ENCODE measurements at places on chromosomes 1 and 21. TPM values are rescaled to one million over a fixed set of nuclear protein-coding genes. Genes with fewer than 3 reads are reported as not detected.

DNA sequence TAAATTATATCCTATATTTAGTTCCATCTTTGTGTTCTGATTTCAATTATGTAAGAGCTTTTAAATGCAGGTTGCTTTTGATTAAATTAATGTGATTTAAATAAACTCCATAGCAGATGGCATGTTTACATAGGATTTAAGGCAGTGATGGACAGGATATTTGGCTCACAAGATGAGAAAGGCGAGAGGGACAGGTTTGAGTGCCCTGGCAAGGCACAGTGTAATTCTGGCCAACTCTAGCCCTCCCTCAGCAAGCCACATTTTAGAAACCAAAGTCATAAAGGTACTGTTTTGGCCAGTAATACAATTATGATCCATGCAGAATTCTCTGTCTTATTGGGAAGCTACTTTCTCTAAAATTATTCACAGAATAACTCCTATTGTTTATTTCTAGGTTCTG, 50.6 kb upstream of the C1orf146 start:
- no peak overlapping the region for H3K4me3 ChIP-seq
- H3K4me1 ChIP-seq: no peaks in the 10 kb centered on the region
- no peak overlapping the region for H3K27ac ChIP-seq
- peaks cover 4% of the 10 kb centered on the region for H3K36me3 ChIP-seq
- DNase-seq: no peak
- no peaks in the 10 kb centered on the region for H3K27me3 ChIP-seq

Gene PDE9A
- 6.5 TPM for total RNA-seq

DNA sequence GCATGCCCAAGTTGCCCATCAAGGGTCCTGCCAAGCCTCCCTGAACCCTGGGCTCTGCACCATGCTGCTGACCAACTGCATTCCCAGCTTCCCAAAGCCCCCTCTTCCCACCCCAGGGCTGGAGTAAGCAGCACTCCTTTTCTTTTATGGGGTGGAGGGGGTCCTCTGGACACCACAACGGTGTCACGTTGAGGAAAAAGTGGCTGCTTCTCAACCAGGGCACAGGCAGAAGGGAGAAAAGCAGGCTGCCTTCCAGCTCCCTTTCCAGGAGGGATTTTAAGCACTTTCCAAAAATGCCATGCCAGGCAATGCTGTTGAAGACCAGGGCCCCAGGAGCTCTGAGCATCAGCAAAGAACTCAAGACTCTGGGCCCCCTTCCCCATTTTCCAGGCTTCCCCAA, 691 bp downstream of the RIMS3 start:
- H3K4me1 ChIP-seq: peaks cover 23% of the 10 kb centered on the region
- no peak overlapping the region for H3K27ac ChIP-seq
- no peak for DNase-seq
- H3K27me3 ChIP-seq: peaks cover 6% of the 10 kb centered on the region
- no peaks in the 10 kb centered on the region for H3K36me3 ChIP-seq
- H3K4me3 ChIP-seq: peak overlapping the region; percentile 74

DNA sequence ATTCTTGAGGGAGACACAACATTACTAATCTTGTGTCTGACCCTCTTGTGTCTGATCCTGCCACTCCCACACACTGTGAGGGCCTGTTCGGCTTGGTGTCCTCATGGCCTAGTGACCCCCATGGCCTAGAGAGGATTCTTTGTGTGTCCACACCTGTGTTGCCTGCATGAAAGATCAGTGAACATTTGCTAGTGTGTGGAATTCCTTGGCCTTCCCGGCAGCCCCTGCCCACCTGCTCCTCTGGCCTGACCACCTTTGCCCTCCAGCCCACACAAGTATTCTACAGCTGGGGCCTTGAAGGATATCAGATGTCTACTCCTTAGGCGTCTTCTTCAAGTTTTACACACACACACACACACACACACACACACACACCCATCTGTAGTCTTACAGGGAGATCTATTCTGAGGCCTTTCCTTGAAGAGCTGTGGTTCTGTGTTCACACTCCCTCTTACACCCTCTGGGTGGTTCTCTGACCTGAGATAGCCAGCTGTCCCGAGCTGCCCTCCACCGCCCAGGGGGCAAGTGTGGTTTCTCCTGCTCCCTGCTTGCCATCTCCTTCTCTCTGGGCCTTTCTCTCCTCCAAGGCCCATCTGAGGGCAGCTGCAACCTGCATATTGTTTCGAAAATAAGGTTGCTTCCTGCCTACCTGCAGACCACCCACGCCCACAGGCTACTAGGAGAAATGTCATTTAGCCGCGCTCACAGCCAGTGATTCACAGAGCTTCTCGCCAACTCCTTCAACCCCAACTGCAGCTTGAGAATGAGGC, 45.4 kb downstream of the CD247 start:
- H3K4me1 ChIP-seq: peaks cover 74% of the 10 kb centered on the region
- H3K4me3 ChIP-seq: peak overlapping the region; percentile 42
- DNase-seq: peak; percentile 66
- H3K27me3 ChIP-seq: no peaks in the 10 kb centered on the region
- H3K27ac ChIP-seq: peak overlapping the region; percentile 79

GRCh38 chr1:206925106-206925736, 3.5 kb upstream of the FCMR start:
- H3K4me3 ChIP-seq: no peak overlapping the region
- peaks cover 35% of the 10 kb centered on the region for H3K4me1 ChIP-seq
- H3K36me3 ChIP-seq: peaks cover 8% of the 10 kb centered on the region
- H3K27me3 ChIP-seq: no peaks in the 10 kb centered on the region
- H3K27ac ChIP-seq: no peak overlapping the region

DNA sequence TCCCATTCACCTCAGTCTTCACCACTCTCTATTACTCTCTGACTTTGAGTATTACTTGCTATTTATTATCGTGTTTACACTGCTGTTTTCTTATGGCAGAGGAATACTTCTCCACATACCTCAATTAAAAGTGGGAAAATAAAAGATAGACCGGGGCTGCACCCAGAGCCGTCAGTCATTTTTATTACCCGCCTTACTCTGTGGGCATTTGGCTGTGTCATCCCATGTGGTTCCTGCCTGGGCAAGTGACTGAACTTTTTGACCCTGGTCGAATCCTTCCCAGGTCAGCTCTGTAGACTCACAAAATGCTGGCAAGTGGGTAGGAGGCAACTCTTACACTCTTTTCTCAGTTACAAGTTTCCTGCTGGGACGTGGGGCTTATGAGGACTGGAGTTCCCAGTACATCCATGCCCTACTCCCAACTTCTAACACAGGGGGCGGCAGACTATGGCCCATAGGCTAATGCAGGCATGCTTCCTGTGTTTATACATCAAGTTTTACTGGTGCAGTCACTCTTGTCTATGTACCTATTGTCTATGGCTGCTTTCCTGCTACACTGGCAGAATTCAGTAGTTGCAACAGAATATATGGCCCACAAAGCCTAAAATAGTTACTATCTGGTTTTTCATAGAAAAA, 69.5 kb upstream of the KCND3 start:
- H3K4me3 ChIP-seq: no peak overlapping the region
- no peak overlapping the region for H3K27ac ChIP-seq
- no peaks in the 10 kb centered on the region for H3K4me1 ChIP-seq
- no peak for DNase-seq
- peaks cover 28% of the 10 kb centered on the region for H3K27me3 ChIP-seq
- no peaks in the 10 kb centered on the region for H3K36me3 ChIP-seq

DNA sequence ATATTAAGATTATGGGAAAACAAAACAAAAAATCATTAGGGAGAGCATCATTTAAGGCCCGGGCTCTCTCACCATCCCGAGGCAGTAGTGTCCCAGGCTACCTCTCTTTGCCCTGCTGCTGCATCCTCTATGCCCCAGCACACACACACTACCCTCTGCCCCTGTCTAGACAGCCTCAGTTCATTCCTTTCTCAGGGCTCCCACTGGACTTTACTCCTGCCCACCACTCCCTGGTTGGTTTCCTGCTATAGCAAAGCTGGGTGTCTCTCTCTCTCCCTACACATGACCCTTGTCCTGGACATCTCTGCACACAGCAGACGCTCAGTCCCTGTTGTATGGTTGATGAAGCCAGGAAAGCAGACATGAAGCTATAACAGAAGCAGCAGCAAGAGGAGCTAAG, 30.7 kb downstream of the GNG12 start:
- no peaks in the 10 kb centered on the region for H3K36me3 ChIP-seq
- no peak overlapping the region for H3K4me3 ChIP-seq
- no peaks in the 10 kb centered on the region for H3K4me1 ChIP-seq
- no peak overlapping the region for H3K27ac ChIP-seq

DNA sequence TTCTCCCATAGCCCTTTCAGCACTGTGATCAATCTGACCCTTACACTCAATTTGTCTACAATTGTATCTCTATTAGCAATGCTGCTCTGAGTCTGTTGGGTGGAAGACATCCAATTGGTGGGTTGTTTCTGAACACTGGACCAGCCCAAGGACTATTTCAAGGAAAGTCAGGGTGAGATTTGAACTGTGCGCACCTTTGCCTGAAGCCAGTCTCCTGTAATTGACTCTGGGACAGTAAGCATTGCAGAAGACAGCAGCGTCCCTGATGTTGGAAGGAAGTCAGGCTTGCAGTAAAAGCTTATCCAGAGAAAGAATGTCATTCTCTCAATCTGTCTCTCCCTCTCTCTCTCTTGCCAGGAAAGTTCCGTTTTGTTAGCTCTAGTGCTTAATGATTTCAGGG, 233.9 kb downstream of the KIF26B start:
- no peak for DNase-seq
- no peaks in the 10 kb centered on the region for H3K36me3 ChIP-seq
- no peak overlapping the region for H3K4me3 ChIP-seq
- peaks cover 4% of the 10 kb centered on the region for H3K27me3 ChIP-seq

DNA sequence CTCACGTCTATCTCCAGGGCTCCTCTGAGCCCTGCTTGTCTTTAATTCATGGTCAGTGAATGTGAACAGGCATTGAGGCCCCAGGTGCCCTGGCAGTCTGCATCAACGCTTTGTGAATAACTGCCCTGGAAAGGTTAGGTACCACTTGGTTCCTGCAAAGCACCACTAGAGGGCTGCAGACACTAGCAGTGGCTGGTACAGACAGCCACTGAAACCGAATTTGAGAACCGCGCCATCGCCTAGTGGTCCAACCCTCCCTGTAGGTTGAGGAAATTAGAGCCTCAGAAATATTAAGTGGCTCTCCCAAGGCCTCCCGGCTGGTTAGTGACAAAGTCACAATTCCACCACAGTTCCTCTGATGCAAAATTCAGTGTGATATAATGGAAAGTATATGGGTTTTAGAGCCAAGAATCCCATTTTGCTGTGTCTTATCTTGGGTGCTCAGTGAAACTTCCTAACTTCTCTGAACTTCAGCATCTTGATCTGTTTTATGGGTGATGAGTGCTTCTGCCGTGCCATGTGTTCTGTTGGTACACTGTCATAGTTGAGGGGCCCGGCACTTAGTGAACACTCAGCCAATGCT, 46.2 kb upstream of the BCL9 start:
- peaks cover 4% of the 10 kb centered on the region for H3K4me1 ChIP-seq
- no peak overlapping the region for H3K27ac ChIP-seq
- H3K4me3 ChIP-seq: no peak overlapping the region
- DNase-seq: peak; percentile 66
- peaks cover 6% of the 10 kb centered on the region for H3K27me3 ChIP-seq

DNA sequence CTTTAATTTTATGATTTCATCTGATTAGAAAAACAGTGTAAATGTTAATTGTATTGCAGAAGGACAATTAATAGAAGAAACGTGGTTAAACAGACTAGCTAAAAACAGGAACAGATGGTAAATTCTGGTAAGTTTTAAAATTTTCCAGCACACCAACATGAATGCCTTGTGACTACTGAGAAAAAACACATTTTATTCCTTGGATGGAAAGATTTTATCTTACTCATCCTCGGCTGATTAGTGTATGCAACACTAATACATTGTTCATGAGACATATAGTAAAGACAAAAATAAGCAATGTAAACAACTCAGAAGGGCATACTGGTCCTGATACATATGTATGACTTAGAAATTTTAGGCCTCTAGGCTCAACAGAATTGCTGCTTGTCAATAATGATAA, 4.9 kb upstream of the AK5 start:
- H3K4me3 ChIP-seq: no peak overlapping the region
- H3K27ac ChIP-seq: no peak overlapping the region
- DNase-seq: no peak
- no peaks in the 10 kb centered on the region for H3K36me3 ChIP-seq
- H3K4me1 ChIP-seq: peaks cover 24% of the 10 kb centered on the region

Gene NID1
- total RNA-seq: 0.10 TPM

- H3K4me3 ChIP-seq: no peak overlapping the region
- H3K4me1 ChIP-seq: no peaks in the 10 kb centered on the region
- H3K36me3 ChIP-seq: no peaks in the 10 kb centered on the region
- H3K27ac ChIP-seq: no peak overlapping the region
- peaks cover under 1% of the 10 kb centered on the region for H3K27me3 ChIP-seq
Measured at GRCh38 chr1:36784147-36784859, 250.0 kb downstream of the GRIK3 start.
